ENCODE measurements at places on chromosomes 12 and 14.

DNA sequence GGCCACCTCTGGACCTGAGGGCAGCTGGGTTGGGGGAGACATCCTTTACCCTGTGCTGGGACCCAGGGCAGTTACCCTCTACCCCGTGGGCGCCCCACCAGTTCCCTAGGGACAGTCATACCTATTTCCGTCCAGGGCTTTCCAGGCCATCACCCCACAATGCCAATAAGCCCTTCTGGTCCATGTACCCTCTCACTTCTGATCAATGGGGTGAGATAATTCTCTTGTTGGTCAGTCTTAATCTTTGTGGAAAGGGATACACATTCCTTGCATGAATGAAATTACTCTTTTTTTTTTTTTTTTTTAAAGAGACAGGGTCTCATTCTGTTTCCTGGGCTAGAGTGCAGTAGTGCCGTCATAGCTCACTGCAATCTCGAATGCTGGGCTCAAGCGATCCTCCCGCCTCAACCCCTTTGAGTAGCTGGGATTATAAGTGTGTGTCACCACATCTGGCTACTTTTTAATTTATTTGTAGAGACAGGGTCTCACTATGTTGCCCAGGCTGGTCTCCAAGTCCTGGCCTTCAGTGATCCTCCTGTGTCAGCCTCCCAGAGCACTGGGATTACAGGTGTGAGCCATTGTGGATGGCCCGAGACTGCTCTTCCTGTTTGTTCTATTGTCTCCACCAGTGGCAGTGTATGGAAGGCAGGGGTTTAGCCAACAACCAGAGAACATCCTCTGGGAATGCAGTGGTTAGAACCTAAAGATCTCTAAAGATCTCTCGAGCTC lies 46.3 kb upstream of the STON2 start:
- peak; percentile 38 for DNase-seq

DNA sequence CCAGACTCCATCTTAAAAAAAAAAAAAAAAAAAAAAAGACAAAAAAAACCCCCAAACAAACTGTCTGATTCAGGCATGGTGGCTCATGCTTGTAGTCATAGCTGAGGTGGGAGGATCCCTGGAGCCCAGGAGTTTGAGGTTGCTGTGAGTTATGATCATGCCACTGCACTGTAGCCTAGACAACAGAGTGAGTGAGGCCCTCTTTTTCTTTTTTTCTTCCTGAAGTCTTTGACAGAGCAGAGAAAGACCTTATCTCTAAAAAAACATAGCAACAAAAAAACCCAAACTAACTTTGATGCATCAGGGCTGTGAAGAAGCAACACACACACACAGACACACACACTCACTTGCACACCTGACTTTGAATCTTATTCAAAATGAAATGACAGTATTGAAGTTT lies 7.7 kb upstream of the AMN1 start:
- no peak for DNase-seq

DNA sequence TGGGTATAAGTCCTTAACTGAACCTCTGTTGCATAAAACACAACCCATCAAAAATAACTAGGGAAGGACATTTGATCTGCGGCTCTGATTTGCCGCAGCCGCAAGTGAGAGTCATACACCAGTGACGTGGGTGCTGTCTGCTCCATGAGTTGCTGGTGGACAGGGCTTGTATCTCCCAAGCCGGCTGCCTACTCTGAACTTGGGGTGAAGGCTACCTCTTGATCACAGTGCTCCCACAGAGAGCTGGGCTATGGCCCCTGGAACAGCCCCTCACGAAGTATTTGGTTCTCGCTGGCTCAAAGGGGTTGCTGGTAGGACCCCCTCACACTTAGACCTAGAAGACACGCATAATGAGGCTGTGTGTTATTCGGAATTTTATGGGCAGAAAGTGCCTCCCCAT lies 118.8 kb downstream of the TMEM132C start:
- DNase-seq, result no peak

DNA sequence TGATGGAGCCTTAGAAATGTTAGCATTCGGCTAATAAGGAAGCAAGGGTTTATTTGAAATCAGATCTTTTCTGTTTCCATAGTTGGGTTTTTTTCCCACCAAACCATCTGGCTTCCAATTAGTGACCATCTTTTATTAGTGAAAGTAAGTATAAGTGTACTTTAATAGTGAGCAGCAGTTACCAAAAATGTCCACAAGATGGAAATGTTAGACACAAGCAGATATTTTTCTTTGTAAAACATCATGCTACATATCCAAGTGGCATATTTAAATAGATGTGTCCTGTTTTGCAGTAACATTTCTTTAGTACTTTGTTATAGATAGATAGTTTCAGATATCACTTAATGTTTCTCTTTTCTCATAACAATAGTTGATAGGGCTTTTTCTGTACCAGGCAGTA lies 28.8 kb downstream of the YEATS4 start:
- DNase-seq, result no peak

GRCh38 chr14:93939304-93940229 lies 12.4 kb downstream of the FAM181A start:
- peak; percentile 62 for DNase-seq

- peak; percentile 40 for DNase-seq
Measured at GRCh38 chr12:79557690-79558315, 133.0 kb downstream of the PAWR start.

DNA sequence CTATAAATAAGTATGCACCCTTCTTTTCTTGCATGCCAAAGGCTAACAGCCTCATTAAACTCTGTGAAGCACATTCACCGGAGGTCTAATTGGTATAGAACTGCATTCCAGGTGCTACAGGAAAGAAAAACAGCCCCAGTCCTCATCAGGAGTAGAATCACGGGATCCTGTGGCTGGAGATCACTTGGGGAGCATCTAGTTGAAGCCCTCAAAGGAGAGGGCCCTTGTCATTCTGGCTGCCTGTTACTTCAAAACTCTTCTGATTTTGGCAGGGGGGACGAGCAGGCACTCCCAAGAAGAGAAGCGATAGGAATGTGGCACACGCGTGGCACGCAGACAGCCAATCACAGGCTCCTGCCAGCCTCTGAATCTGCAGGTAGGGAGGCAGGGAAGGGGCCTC lies 154.4 kb downstream of the TTC7B start:
- no peak for DNase-seq

DNA sequence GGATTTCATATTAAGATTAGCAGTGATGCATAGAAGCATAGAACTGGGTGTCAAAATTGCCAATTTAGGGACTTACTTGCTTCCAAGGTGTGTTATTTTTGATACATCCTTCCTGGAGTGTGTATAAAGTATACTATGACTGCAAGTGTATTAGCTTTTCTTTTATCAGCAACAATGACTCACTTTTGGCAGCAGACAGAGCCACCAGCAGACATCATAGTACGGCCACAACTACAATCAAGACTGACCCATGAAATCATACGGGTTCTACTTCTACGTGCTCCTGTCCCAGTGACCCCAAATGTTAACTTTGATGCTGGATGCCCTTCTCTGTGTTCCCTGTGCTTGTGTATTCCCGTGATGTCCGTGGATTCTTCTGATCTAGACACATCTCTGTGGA lies 443.9 kb downstream of the TMEM132D start:
- no peak for DNase-seq

DNA sequence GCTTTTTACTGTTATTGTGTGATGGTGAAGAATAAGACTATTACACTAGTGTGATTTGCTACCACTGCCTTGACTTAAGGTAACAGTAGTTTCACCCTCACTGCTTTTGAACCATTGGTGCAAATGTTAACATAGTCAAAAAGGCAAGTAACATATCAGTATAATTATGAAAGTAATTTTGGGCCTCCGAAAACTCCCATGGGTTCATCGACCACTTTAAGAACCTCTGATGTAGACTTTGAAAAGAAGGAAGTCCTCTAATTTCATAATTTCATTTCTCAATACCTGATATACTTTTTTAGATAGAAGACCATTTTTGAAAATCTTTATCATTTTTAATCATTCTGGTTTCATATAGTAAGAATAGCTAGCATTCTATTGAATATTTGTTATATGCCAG lies 57.7 kb downstream of the ETNK1 start:
- no peak for DNase-seq

DNA sequence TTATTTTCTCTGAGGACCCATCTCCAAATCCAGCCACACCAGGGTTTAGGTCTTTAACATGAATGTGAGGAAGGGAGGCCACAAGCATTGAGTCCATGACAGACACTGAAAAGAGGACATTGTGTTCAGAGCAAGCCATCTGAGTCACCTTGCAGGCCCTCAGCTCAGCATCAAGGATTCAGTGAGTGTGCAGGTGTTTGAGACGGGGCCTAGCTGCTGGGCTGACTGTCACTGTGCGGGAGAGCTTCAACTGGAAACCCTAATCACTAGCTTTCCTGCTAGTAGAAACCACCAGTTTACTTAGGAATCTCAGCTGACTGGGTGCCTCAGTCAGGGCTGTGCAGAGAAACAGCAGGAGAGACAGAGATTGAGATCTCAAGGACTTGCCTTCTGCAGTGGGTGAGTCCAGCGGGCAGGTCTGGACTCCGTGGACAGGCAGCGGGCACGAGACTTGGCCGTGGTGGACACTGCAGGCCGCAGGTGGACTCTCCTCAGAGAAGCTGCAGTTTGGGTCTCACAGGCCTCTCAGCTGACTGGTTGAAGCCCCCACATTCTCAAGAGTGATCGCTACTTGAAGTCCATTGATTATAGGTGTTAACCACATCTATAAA lies 86.1 kb upstream of the DYNC1H1 start:
- DNase-seq, result no peak

DNA sequence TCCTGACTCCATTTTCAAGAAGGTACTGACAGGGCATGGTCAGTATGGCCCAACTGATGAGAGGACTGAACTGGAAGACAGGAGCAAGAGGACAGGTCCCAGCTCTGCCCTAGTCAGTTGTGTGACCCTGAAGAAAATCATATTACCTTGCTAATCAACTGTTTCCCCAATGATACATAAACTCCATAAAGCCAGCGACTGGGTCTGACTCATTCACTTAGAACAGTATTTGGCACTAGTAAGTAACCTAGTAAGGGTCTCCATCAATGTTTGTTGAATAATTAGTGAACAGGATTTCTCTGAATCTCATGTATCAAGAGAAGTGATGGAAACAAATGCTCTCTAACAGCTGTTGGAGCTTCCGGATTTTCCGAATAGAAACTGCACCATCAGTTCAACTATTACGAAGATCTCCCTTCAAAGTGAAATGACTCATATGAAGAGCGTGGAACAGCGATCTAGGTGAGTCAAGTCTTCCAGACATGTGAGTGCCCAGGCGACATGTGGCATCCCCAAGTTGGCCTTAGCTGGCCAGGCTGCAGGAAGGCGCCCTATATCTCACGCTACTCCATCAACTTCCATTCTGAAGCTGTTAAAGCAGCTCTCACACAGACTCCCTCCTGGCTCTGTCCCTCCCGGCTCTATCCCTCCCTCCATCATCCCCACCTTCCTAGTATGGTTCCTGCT lies 94.5 kb downstream of the TTC7B start:
- DNase-seq, result no peak

GRCh38 chr12:59834659-59835474 lies 239.0 kb downstream of the SLC16A7 start:
- DNase-seq, result peak; percentile 22

GRCh38 chr12:119802472-119802871 lies 74.6 kb downstream of the CIT start:
- DNase-seq, result peak; percentile 62

DNA sequence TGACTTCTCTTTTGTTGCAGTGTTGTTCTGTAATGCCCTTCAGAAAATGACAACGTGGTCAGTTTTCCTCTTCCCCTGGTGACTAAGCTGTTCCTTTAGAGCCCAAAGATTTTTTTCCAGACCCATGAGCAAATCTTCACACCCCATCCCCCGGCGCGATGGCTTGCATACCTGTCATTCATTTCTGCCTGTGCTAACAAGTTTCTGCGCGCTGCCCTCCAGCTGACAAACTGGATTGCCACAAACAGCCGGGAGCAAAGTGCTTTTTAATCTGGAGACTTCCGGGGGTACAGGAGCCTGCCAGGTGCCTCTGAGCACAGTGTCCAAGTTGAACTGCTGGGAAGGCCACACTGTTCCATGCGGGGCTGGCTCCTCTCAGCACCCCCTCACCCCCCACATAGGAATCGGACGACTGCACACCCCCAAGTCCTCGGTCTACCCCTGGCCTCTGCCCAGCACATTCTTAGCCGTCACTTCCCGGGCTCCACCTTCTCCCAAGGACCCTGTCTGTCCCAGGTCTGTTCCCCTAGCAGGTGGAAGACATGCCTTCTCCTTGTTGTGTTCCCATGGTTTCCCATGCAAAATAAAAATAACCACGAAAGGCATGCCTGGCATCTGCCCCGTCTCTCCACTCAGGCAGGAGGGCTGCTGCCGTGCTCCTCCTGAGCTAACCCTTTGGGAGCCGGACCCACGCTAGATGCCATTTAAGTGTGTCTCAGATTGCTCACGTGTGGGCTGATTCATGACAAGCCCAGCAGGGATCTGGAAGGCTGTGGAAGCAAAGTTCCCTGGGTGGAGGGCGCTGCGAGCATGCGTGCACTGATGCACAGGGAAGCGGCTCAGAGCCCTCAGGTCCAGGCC lies 14.1 kb downstream of the RILPL1 start:
- peak; percentile 60 for DNase-seq

DNA sequence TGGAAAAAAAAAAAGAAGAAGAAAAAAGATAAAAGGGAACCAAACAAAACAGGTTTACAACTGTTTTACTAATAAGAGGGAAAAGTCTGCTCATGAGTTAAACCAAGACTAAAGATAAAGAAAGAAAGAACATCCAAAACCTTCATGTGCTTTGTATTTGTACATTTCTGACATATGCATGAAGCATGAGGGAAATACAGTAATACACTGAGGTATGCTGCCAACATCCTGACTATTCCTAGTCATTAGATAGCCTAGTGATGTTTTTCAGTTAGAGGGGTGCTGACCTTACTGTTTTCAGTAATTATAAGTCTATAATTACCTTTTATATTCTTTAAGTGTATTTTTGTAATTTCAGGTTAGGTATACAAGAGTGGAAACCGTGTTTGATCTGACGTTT lies 793.3 kb downstream of the DIO2 start:
- DNase-seq, result no peak

- no peak for DNase-seq
Measured at GRCh38 chr12:4992871-4993270, 50.8 kb upstream of the KCNA5 start.

DNA sequence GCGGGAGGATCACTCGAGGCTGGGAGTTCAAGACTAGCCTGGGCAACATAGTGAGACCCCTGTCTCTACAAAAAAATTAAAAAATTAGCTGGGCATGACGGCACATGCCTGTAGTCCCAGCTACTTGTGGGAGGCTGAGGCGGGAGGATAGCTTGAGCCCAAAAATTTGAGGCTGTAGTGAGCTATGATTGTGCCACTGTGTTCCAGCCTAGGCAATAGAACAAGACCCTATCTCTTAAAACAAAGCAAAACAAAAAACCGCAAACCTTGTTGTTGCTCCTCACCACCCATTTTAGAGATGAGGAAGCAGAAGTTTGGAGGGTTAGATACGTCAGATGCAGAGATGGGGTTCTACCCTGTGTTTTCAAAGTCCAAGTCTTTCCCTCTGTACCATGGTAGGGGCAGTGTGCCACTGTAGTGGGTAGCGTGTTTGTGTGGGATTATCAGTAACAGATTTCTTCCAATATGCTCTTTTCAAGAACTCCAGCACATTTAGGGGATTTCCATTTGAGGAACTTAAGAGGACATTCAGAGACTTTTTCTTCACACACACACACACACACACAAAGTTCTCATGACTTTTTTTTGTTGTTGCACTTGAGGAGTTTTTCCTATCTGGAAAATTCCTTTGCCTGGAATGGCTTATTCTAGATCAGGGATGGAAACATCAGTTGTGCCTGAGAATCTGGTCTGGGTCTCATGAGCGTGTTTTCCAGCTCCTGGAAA lies 186.5 kb downstream of the CHST11 start:
- no peak for DNase-seq
